ENCODE measurements at places on chromosomes 7 and 10.

DNA sequence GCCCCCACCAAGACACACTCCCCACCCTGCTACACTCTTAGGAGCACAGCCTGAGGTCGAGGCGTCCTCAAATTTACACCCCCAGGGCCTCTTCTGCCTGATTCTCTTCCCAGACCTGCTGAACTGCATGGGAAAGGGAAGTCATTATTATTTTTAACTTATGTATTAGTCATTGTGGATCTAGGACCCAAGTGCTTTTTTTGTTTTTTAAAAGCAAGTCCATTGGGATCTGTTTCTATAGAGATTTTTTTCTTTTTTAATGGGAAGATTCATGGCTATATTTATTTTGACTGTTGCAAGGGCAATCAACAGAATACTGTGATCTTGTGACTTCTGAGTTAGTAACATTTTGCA, 203.8 kb downstream of the ZMYND11 start:
- no peak for DNase-seq

DNA sequence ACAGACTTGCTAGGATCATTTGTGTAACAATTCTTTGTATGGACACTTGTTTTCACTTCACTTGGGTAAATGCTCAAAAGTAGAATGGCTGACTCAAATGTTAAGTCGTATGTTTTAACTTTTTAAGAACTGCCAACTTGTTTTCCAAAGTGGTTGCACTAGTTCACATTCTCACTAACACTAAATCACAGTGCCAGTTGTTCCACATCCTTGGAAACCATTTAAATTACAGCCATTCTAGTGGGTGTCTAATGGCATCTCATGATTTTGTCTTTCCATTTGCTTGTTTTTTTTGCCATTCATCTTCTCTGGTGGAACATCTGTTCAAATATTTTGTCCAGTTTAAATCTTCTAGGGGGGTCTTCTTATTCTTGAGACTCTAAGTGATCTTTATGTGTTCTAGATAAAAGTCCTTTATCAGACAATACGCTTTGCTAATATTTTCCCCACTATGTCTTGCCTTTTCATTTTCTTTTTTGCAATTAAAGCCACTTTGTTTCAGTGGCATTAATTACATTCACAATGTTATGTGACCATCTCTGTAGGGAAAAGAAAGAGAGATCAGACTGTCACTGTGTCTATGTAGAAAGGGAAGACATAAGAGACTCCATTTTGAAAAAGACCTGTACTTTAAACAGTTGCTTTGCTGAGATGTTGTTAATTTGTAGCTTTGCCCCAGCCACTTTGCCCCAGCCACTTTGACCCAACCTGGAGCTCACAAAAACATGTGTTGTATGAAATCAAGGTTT, 63.9 kb downstream of the ITGB1 start:
- DNase-seq: no peak

- peak; percentile 14 for DNase-seq
These were observed 166.6 kb downstream of the KIF20B start for GRCh38 chr10:89867964-89868363.

DNA sequence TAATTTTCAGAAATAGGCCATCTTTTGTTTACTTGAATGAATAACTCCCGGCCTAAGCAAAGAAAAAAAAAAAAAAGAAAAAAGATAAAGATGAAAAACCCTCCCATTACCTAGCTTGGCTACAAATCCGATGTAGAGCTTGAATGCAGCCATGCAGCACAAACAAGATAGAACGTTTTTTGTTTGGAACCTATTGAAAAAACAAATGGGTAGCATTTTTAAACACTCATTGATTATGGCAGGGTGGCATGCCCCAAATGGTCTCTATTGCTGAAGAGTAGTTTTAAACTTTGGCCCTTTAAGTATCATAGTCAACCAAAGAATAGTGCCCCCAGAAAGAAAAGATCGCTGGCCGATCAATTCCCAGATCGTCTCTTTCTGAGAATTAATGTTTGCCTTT, 84.4 kb downstream of the VTI1A start:
- DNase-seq: no peak

- no peak for DNase-seq
These were observed 357.0 kb downstream of the PHF14 start for GRCh38 chr7:11330717-11331116.

- DNase-seq: no peak
These were observed 9.5 kb upstream of the TNRC18 start for GRCh38 chr7:5433181-5433580.

GRCh38 chr7:110724811-110725210, 366.1 kb upstream of the LRRN3 start:
- no peak for DNase-seq

- no peak for DNase-seq
These were observed 56.0 kb upstream of the PDGFA start for GRCh38 chr7:575425-576366.

- peak; percentile 62 for DNase-seq
These were observed 14.4 kb upstream of the YWHAG start for GRCh38 chr7:76372984-76373833.

- no peak for DNase-seq
These were observed 813 bp upstream of the MTURN start for GRCh38 chr7:30133736-30134610.

GRCh38 chr10:21427804-21428481, 97.5 kb downstream of the SKIDA1 start:
- DNase-seq: no peak

DNA sequence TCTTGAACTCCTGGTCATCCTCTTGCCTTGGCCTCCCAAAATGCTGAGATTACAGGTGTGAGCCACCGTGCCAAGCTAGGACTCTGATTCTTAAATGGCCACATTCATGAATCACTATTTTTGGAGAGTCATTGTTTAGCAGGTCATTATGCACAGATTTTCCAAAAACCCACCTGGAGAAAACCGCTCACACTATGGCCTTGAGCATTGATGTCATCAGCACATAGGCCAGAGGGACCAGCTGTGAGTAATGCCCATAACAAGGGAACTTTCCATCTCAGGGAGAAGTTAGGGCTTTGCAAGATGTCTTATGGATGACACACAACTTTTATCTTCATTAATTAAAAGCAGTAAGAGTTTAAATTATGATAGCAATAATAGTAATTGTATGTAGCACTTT, 86.4 kb upstream of the KIF5B start:
- DNase-seq: peak; percentile 21

DNA sequence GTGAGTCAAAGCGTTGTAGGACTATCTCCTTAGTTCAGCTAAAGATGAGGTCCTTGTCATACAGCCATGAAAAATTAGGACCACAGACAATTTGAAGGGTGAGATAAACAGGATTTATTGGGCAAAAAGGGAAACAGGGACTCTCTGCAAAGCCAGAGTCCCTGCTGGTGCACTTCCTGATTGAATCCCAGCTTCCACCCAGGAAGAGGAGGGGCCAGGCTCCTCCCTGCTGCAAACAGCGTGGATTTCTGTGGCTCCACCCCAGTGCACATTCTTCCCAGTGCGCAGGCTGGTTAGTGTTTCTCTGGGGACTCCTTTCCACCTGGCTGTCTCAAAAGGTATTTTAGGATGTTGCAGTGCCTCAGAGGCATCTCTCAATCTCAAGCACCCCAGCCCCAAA, 165.4 kb upstream of the YAE1 start:
- DNase-seq: no peak

DNA sequence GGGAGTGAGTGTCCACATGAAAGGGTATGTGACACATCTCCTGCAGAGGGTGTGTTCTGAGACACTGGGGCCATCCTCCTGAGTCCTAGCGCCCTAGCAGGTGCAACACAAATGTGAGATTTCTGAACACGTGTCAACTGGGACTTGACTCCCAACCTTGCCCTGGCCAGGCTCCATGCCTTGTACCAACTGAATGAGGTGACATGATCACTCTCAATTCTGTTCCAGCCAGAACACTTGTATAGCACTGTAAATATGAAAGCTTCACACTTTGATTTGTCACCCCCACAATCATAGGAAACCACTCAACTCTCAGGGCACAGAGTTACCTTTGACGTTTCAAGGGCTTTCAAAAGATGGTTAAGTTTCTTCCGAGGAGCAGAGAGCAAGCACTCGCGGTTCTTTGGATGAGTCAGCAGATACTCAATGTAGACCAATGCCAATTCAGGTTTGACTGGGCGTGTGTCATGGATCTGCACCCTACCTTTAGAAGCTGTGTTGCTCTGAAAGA, 48.6 kb downstream of the NCAPG2 start:
- DNase-seq: no peak

All from inflammatory macrophage treated with lipopolysaccharide for 4 hours (primary cell).